ENCODE measurements at places on chromosomes 2 and 18.

- no peak for DNase-seq
Observed at GRCh38 chr2:25347846-25348245, 6.1 kb upstream of the DNMT3A start.

GRCh38 chr2:222298311-222299150, at the start of gene PAX3:
Gene PAX3 (minus strand): TSS chr2:222298998. CDS start chr2:222298615, 383 bp downstream.
- DNase-seq, result no peak

DNA sequence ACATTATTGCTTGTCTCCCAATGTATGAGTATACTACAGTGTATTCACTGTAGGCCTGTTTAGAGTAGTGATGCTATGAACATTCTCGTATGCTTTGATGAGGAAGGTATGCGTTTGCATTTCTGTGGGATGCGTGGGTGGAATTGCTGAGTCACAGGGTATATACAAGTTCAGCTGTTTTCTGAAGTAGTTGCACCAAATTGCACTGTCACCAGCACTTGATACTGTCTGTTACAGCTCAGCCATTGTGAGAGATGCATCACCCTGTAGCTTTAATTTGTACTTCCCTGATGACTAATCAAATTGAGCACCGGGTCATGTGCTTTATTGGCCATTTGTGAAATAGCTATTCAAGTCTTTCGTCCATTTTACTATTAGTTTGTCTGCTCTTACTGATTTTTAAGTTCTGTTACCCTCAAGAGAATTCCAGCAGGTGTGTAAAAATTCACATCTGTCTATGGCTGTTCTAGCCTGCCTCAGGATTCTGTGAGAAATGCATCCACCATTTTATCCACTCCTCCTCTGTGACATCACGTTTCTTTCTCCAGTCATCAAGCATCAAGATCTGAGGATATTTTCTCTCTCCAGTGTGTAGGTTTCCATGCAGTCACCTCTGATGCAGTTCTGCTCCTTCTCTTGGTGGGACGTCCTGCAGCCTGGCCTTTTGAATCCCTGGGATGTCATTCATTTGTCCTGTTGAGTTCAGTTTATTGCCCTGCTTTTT, 72.5 kb downstream of the DGKD start:
- DNase-seq, result no peak

DNA sequence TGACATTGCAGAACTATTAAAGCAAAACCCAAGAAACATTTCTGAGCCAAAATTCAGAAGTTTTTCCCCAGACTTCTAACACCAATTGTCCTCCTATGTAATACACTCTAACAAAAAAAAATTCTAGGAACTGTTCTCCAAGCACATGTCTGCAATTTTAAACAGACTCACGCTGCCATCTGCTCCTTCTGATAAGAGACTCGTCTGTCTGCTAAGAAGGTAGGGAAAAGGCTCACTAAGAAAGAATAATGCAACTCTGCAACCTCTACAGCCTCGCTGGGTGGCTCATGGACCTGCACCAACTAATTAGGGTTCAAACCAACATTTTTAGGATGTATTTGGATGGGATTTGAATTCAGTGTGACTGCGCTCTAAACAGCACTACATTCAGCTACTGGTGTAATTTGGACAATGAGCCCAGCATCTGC, 366.5 kb downstream of the DSC3 start:
- no peak for DNase-seq

GRCh38 chr2:71940695-71941094, 207.0 kb downstream of the CYP26B1 start:
- DNase-seq, result no peak

DNA sequence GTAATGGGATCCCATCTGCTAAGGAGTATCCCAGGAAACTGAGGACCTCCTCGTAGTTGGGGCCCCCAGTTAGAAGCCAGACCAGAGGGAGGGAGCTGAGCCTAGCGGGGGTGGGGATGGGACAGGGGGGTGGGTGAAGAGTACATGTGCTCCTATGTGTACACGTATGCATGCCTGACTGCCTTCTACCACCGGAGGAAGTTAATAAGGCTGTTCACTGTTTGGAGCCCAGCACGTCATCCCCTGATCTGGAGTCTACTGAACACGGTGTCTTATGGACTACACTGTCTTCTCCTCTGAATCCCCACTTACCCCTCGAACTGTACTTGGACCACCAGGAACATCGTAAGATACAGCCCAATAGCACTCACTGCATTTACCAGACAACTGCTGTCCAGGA, 68.5 kb downstream of the SFXN5 start:
- DNase-seq, result no peak

All from NCI-H2107 (cell line).